ENCODE measurements at places on chromosomes 7 and 10.

DNA sequence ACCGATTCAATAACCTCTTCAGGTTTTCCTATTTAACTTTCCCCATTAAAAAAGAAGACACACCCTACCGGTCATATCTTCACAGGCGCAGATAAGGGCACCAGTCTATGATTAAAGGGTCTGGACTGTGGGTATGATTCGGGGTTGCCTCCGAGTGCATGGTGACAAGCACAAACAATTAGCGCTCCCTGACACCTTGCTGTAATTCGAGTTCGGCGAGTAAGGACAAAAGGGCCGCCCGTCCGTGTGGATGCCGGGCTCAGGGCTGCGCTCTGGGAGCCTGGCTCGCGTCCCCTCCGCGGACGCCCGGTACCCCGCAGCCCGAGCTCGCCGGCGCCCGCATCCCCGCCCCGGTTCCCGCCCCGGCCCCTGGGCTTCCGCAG lies 111.9 kb upstream of the RHEB start:
- peak; percentile 23 for DNase-seq

- no peak for DNase-seq
These were observed 229.3 kb upstream of the KLF14 start for GRCh38 chr7:130963339-130963738.

DNA sequence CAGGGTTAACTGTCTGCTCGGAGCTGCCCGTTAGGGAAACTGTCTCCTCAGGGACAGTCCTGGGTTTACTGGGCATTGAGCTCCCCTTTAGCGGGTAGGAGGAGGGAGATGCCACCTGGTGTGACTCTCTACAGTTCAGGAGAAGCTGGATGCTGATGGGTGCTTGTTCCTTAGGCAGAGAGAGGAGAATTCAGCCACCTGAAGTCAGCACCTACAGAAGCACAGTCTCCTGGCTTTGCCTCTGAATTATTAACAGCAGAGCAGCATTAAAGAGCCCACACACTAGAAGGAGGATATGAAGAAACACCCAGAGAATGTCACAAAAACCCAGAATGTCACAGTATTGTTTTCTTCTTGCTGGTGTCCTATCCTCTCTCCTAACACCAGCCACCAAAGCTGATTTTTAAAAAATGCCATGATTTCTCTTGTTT lies 696 bp downstream of the GIMAP4 start:
- DNase-seq = no peak

DNA sequence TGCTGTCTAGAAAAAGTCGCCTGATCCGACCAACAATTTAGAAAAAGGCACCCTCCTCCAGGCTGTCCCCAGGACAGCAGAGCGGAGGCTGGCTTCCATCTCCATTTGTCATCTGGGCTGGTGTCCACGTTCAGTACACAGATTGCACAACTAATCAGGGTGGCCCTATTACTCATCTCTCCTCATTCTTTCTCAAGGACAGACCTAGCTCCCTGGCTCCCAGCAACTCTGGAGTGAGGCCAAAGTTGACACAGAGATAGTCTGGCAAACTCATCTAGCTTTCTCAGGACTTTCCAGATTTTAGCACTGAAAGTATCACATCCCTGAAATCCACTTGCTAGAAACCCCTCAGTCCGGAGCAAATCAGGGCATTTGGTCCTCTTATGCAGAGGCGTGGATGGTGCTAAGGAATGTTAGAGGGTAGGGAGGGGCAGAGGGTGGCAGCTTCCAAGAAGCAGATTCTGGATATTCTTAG lies 75.1 kb downstream of the DNAH11 start:
- no peak for DNase-seq

DNA sequence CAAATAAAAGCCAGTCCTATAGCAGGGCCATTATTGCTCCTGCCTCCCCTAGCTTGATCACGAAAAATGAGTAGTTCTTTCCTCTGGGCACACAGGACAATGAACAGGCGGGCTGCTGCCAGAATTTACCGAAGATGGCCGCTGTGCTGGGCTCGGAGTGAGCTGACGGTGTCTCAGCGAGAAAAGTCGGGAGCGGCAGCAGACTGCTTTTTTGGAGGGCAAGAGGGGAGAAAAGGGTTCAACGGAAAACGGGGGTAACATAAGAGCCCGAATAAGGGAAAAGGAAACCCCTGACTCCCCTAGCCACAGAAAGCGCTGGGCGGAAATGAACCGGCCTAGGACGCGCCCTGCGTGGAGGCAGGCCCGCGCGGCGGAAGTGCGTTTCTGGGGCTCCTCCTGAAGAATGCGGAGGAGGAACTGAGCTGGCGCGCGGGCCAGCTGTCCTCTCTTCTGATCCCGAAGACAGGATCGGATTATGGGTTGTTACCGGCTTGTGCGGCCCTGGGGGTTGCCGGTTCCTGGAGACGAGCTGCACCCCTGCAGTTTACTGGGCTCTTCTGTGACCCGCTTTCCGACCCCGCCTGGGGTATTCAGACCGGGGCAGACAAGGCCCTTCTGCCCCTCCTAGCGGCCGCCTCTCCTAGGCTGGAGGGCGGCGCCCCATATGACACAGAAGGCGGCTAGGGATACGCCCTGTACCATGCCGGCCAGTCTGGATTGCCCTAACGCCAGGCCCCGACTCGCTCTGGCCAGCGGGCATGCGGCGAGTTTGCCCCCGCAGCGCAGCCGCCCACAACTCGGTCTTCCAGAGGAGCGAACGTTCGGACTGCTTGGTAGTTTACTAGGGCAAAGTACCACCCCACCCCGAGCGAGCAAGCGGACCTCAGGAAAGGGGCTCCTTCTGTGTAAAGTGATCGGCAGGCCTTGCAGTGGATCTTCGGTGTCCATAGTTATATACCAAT lies 30.1 kb upstream of the KMT2E start:
- DNase-seq = peak; percentile 86

GRCh38 chr10:25682203-25682851 lies 251.7 kb upstream of the MYO3A start:
- no peak for DNase-seq

GRCh38 chr10:90462749-90463470 lies 394.9 kb downstream of the HTR7 start:
- no peak for DNase-seq

DNA sequence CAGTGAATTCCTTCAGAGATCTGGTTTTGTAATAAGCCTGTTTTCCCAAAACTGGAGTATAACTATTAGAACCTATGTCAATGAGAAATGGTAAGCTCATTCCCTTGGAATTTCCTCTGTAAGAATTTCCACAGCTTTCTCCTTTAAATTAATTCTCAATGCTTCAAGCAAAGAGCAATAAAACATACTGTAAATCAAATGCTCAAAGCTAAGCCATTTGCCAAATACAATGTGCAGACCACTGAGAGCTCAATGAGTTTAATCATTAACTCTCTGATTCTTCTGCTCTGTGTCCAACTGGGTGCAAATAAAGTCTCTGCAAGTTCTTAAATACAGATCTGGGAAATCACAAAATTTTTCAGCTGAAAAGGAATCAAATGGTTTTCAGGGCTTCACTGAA lies 227.6 kb upstream of the IMMP2L start:
- no peak for DNase-seq

- DNase-seq = no peak
These were observed 7.8 kb upstream of the DLX6 start for GRCh38 chr7:96997512-96998032.

DNA sequence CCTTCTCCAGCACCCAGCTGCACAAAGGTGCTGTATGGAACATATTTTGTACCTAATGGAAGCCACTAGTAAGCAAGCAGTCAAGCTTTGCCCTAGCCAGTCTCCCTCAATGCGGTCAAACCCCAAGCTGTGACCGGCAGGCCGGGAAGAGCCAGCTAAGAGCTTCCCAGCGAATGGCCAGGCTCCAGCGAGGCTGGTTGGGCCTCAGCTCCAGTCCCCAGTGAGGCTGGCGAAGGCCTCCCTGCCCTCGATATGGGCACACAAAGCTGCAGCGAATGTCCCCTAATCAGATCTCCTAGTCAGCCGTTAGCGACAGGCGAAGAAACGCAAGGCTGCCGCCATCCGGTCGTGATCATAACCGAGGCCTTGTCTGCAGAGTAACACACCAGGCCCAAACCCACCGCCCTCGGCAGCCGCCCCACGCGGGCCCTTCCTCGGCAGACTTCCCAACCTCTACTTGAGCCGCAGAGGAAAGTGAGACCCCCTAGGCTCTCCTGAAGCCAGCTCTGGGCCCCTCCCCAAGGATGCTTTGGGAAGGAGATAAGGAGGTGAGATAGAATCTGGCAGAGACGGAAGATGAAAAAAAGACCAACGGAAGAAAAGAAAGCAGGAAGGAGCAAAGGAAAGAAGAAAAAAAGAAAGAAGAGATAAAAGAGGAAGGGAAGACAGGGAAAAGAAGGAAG lies 3.1 kb upstream of the HOXA9 start:
- no peak for DNase-seq

DNA sequence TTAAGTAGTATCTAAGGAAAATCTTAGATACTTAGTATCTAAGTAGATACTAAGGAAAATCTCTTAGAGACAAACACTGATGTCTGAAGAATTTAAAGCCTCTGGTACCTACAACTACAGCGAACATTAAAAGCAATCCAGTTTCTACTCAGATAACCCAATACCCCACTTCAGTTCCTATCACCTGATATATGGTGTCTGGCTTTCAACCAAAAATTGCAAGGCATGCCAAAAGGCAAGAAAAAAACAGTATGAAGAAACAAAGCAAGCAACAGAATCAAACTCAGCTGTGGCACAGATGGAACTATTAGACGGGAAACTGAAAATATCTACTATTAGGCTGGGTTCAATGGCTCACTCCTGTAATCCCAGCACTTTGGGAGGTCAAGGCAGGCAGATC lies 31.1 kb downstream of the ARHGAP12 start:
- no peak for DNase-seq

Measured in T-helper 1 cell (primary cell).